ENCODE measurements at places on chromosomes 3 and 15.
A peak's percentile ranks its signal among the peaks of the same experiment; 100 is the strongest.

GRCh38 chr3:72490688-72491435 lies 357.4 kb downstream of the SHQ1 start:
- no peak overlapping the region for H3K4me3 ChIP-seq
- peaks cover 15% of the 10 kb centered on the region for H3K4me1 ChIP-seq
- no peak overlapping the region for H3K27ac ChIP-seq
- no peaks in the 10 kb centered on the region for H3K27me3 ChIP-seq
- H3K36me3 ChIP-seq: no peaks in the 10 kb centered on the region
- DNase-seq: no peak

GRCh38 chr3:2910997-2911396 lies 199.2 kb downstream of the IL5RA start:
- no peak overlapping the region for H3K27ac ChIP-seq
- no peak for DNase-seq
- no peaks in the 10 kb centered on the region for H3K36me3 ChIP-seq
- H3K4me3 ChIP-seq: no peak overlapping the region
- no peaks in the 10 kb centered on the region for H3K4me1 ChIP-seq

DNA sequence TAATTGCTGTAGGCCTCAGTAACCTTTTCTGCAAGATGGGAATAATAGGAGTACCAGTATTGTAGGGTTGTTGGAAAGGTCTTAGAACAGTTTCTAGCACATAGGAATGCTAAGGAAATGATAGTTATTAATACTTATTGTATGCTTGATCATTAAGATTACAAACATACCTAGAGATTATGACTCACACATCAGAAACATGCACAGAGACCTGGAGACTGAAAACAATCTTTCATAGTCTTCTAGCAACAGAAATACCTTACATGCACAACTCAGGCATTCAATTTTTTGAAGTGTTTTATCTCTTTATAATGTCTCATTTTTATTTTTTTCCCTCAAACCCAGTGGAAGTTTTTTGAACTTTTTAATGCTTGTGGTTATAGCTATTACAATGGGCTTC lies 104.4 kb upstream of the ZBTB20 start:
- DNase-seq: no peak
- H3K27ac ChIP-seq: no peak overlapping the region

GRCh38 chr3:45035441-45036301 lies 9.6 kb downstream of the CLEC3B start:
- peaks cover 19% of the 10 kb centered on the region for H3K27me3 ChIP-seq
- H3K4me1 ChIP-seq: peaks cover 2% of the 10 kb centered on the region
- peak overlapping the region; percentile 61 for H3K4me3 ChIP-seq
- no peak overlapping the region for H3K27ac ChIP-seq
- H3K36me3 ChIP-seq: no peaks in the 10 kb centered on the region

DNA sequence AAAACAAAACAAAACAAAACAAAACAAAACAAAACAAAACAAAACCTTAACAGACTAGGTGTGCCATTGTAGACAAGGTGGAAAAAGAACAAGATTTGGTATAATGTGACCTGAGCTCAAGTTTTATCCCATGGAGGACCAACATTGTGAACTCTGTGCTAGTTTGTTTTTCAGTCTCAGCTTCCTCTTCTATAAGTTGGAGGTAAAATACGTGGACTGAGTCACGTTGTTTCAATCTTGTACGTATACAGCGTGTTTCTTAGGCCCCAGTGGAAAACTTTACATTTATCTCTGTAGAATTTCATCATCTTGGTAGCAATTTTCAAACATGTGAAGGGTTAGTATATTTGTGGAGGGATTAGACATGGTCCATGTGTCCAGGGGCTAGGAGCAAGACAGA lies 261.6 kb downstream of the CD47 start:
- H3K4me3 ChIP-seq: no peak overlapping the region
- H3K27ac ChIP-seq: no peak overlapping the region
- H3K36me3 ChIP-seq: no peaks in the 10 kb centered on the region
- H3K27me3 ChIP-seq: no peaks in the 10 kb centered on the region

- DNase-seq: no peak
- no peaks in the 10 kb centered on the region for H3K36me3 ChIP-seq
- H3K4me3 ChIP-seq: no peak overlapping the region
These were observed 40.2 kb downstream of the TRANK1 start for GRCh38 chr3:36904641-36905040.

DNA sequence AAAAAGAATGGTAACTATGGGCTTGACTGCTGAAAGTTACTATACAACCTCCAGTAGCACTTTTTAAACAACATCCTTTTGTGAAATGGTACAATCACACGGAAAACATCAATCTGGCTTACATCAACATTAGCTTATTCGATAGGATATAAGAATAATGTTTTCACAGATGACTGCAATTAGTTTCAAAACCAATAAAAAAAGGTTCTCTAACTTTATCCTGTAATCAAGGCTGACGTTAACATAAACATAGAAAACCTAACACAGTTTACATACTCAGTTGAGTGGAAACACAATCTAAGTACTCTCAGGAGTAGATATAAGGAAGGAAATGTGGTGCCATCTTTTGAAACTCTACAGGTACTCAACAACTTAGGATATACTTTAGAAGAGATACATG lies 102.2 kb downstream of the DLG1 start:
- no peak overlapping the region for H3K4me3 ChIP-seq
- DNase-seq: no peak
- no peaks in the 10 kb centered on the region for H3K4me1 ChIP-seq
- no peak overlapping the region for H3K27ac ChIP-seq
- peaks cover 25% of the 10 kb centered on the region for H3K36me3 ChIP-seq

GRCh38 chr15:33941279-33942063 lies 26.8 kb upstream of the CHRM5 start:
- no peaks in the 10 kb centered on the region for H3K36me3 ChIP-seq
- H3K27ac ChIP-seq: no peak overlapping the region
- H3K27me3 ChIP-seq: no peaks in the 10 kb centered on the region
- no peak overlapping the region for H3K4me3 ChIP-seq

DNA sequence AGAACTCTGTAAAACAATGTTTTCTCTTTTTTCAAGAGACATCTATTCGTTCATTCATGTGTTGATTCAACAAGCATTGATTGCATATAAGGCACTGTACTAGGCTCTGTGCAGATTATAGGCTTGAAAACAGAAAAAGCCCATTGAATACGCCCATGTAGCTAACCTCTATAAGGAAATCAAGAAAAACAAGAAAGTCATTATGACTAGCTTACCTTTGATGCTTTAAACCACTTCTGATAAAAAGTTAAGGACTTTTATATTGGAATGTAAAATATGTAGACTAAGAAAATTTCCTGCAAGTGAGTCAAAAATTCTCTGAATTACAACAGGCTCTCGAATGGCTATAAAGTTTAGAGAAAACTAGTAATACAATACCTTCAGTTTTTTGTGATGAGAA lies 92.5 kb downstream of the BDH1 start:
- no peaks in the 10 kb centered on the region for H3K36me3 ChIP-seq
- no peak overlapping the region for H3K4me3 ChIP-seq
- peaks cover 25% of the 10 kb centered on the region for H3K4me1 ChIP-seq
- no peak overlapping the region for H3K27ac ChIP-seq
- H3K27me3 ChIP-seq: peaks cover 4% of the 10 kb centered on the region
- no peak for DNase-seq

DNA sequence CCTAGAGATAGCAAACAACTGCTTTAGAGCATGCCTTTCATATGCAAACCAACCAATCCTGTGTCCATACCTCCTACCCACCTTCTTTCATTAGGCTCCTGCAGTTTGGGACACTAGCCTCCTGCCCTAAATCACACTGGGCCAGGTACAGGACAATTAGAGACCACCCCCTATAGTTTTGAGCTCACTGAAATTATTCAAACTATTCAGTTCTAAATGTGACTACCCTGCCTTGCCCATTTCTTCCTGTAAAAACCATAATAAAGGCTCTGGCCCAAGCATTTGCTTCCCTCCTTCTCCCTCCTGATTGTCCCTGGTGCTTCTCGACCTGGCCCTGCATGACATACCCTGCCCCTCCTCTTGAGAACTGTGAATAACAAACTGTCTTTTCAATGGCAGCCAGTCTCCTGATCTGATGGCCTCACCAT lies 31.4 kb upstream of the LRIG1 start:
- H3K4me3 ChIP-seq: no peak overlapping the region
- H3K36me3 ChIP-seq: no peaks in the 10 kb centered on the region
- H3K4me1 ChIP-seq: peaks cover 15% of the 10 kb centered on the region
- H3K27ac ChIP-seq: peak overlapping the region; percentile 44
- no peaks in the 10 kb centered on the region for H3K27me3 ChIP-seq

- DNase-seq: no peak
- H3K4me1 ChIP-seq: no peaks in the 10 kb centered on the region
These were observed 22.0 kb upstream of the ALPK3 start for GRCh38 chr15:84795186-84795585.

DNA sequence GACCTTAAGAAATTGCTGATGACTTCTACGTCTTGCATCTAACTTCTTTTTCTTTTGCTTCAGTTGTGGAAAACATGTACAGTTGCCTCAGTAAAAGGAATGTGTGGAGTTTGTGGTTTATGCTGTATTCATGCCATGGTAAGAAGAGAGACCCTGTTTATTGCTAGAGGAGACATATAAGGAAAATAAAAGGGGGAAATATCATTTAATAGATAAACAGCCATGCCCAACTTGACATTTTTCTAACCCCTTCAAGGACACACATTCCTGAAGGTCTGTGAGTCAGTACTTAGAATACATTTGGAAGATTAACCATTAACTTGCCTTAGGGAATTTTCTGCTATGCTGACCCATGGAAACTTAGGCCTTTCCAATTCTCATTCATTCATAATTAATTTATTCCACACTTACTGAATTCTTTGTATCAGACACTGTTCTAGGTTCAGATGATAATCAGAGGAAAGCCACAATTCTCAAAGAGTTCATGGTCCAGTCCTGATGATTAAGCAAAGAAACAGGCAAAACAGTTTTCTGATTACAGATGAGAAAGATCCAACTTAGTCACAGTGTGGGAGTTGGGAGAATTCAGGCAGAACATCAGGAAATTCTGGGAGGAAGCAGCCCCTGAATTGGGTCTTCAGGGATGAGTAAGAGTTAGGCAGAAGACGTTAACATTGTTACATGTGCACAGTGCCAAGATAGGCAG lies 329.8 kb upstream of the RASGRP1 start:
- DNase-seq: no peak
- no peaks in the 10 kb centered on the region for H3K36me3 ChIP-seq
- no peak overlapping the region for H3K27ac ChIP-seq

- peaks cover 8% of the 10 kb centered on the region for H3K27me3 ChIP-seq
- no peak for DNase-seq
- no peaks in the 10 kb centered on the region for H3K36me3 ChIP-seq
- H3K27ac ChIP-seq: no peak overlapping the region
- no peak overlapping the region for H3K4me3 ChIP-seq
These were observed 145.2 kb downstream of the SHQ1 start for GRCh38 chr3:72702997-72703396.

All from neuronal stem cell (in vitro differentiated cells).